M059J (cell line): ENCODE measurements at places on chromosomes 6 and 20.
A peak's percentile ranks its signal among the peaks of the same experiment; 100 is the strongest.

- peak; percentile 27 for DNase-seq
Measured at GRCh38 chr20:63056236-63057170, 49.7 kb upstream of the BHLHE23 start.

GRCh38 chr6:161135695-161136591 is 137.9 kb downstream of the AGPAT4 start:
- no peak for DNase-seq

- no peak for DNase-seq
Measured at GRCh38 chr6:49909563-49909962, 43.2 kb upstream of the CRISP1 start.

DNA sequence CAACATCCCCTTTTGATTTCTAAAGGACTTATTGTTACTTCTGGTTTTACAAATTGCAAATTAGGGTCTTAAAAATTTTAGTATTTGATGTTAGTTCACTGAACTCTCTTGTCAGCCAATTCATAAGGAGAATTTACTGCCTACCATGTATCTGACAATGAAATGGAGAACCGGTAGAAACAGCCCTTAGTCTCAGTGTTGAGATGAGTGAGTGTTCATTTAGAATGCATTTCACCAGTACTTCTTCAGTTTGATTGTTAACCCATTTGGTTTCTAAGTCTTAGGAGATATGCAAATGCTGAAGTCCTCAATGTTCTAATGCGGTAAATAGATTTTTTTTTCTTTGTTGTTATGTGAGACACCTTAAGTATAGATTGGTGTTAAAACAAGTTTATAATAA is 616.3 kb upstream of the FLRT3 start:
- DNase-seq, result no peak

GRCh38 chr6:147779624-147780023 is 271.1 kb downstream of the SAMD5 start:
- DNase-seq, result no peak

DNA sequence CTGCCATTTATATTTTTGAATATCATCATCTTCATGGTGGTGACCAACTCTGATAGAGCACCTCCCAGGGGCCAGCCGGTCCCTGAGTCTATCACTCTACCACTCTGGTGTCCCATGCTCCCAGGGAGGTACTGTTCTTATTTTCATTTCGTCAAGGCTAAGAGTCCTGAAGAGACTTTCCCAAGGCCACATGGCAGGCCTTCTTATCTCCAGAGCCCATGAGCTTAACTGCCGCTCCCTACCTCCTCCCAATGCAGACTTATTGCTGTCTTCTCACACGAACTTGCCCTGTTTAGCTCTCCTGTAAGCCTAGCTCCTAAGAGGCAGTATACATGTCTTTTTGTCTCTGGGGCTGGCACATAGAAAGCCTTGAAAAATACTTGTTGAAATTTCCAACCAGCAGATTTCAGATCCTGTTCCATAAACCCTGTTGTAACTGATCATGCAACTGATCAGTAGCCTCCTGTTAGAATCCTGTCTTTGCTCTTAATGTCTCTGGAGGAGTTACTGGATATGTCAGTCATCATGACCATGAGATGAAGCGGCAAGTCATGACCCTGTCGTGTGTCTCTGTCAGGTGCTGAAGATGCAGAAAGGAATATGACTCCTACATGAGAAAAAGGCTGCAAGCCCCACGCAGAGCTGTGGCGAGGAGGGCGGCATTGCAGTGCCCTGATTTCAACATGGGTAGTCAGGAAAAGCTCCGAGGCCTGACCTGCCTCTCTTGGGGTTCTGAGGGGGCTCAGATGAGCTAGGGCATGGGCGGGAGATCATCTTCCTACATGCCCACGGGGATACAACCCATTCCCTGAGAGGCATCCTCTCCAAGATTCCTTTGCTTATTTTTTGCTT is 60.0 kb downstream of the TTI1 start:
- DNase-seq, result no peak

DNA sequence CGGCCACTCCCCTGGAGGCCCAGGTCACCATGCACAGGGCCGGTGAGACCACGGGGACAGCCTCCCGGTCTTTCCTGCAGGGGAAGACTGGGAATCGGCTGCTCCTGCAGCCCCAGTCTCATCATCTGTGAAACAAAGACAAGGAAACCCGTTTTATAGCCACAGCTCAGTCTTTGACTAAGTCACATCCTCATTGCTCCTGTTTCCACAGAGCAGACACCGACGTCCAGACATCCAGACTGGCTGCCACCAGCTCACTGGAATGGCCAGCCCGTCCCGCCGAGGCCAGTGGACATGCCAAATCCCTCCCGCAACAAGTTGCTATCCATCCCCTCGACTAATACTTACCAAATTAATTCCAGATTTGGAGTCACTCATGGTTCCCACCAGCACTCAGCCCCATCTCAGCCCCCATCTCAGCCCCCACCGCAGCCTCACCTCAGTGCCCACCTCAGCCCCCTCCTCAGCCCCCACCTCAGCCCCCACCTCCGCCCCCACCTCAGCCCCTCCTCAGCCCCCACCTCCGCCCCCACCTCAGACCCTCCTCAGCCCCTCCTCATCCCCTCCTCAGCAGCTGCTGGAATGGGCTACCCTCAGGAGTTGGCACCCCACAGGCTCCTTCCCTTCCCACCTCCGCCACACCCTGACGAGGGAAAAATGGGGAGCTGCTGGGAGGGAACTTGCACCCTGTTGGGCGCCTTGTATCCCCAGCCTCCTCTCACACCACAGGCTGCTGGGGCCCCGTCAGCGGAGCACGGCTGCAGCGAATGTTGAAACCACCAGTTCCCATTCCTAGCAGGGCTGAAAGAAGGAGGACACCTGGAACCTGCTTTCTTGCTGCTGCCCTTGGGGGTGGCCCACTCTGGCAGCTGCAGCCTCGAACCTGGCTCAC is 48.7 kb downstream of the YTHDF1 start:
- peak; percentile 58 for DNase-seq

- peak; percentile 84 for DNase-seq
Measured at GRCh38 chr6:134809130-134809529, 140.8 kb downstream of the ALDH8A1 start.

- no peak for DNase-seq
Measured at GRCh38 chr20:35603695-35604448, 11.8 kb upstream of the SPAG4 start.

DNA sequence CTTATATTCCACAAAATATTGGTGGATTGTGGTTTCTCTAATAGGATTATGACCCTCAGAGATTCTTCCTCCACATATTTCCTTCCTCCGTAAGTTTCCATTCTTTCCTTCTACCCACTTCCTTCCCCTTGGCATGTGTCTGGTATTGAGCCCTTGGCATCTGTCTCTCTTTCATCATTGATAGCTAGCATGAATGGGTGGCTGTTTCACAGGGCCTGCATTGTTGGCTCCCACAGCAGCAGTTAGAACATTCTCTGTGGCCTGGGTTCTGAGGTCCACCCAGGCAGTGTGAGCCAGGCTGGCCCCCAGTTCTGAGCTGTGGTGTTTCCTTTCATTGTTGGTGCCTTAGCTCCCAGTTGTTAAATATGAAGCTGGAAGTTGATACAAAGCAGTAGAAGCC is 125.3 kb downstream of the ANKS1A start:
- DNase-seq, result no peak

DNA sequence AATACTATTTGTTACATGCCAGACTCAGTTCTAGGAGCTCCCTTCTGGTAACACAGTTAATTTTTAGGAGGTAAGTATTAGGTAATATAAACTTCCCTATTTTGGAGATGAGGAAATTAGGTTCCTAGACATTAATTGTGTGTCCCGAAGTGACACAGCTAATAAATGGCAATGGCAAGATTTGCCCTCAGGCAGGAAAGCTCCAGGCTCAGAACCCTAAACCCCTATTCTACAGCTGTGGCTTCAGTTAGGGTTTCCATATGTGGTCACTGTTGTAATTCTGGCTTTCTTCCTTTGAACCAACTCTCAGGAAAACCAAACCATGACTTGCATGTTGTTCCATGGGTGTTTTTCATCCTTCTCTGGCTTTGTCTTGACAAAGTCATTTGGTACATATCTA is 188.2 kb downstream of the PLCB1 start:
- no peak for DNase-seq

DNA sequence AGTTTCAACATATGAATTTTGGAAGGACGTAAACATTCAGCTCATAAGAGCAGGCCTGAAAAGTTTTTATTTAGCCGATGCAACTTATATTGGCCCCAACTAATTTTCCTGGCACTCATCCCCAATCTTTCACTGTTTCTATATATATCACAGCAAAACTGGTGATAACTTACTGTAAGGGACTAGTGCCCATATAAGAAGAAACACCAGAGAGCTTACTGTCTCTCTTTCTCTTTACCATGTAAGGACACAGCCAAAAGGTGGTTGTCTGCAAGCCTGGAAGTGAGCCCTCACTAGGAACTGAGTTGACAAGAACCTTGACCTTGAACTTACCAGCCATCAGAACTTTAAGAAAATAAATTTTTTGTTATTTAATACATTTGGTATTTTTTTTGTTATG is 807.4 kb upstream of the CITED2 start:
- no peak for DNase-seq

DNA sequence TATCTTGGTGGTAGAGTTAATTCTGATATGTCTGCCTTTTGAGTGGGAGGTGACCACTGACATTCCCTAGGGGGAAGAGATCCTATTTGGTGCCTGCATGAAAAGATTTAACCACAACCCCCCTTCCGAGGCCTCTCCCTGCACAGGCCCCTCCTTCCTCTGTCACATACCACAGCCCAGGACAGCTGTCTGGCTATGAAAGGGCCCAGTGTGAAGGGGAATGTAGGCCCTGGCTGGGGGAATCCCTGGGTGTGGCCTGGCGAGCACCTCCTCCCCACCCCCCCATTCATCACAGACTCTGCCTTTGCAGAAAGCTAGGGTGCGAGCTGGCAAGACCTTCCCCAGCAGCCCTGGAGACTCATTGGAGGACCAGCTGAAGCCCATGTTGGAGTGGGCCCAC is 27.4 kb upstream of the MAPRE1 start:
- DNase-seq, result no peak

- no peak for DNase-seq
Measured at GRCh38 chr6:144292372-144292771, 7.2 kb downstream of the UTRN start.
